ENCODE measurements at places on chromosomes 5 and 9.

- DNase-seq, result no peak
Observed at GRCh38 chr9:4131946-4132345, 167.9 kb downstream of the GLIS3 start.

- peak; percentile 38 for DNase-seq
Observed at GRCh38 chr5:53438486-53439472, 41.6 kb upstream of the FST start.

- peak; percentile 77 for DNase-seq
Observed at GRCh38 chr5:181261320-181262049, 542 bp upstream of the TRIM52 start.

GRCh38 chr9:127457191-127457878 is 6.0 kb downstream of the LRSAM1 start:
- DNase-seq, result no peak
